Fibroblast of skin of scalp (primary cell): ENCODE measurements at places on chromosomes 2 and 18.

- no peak for DNase-seq
These were observed 55.1 kb upstream of the LDAH start for GRCh38 chr2:20877960-20878359.

- DNase-seq = no peak
These were observed 168.4 kb downstream of the SOCS6 start for GRCh38 chr18:70457223-70457622.

GRCh38 chr2:16654833-16655444 lies 10.7 kb downstream of the CYRIA start:
- DNase-seq = no peak

DNA sequence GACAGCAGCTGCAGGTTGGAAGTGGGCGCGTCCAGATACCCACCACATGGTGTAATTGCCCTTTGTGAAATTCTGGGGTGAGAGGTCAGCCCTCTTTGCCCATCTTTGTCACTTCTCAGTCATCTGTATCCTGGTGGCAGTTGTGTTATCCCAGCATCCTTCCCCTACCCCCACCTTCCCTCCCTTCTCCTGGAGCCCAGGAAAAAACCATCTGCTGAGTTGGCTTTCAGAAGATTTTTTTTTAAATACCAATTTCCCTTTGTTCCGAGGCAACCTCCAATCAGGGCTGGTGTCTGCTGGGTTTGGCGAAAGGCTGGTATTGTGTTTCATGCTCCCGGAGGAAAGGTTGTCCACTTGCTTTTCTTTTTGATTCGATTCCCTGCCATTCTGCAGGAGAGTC lies 35.2 kb downstream of the SETBP1 start:
- DNase-seq = no peak

DNA sequence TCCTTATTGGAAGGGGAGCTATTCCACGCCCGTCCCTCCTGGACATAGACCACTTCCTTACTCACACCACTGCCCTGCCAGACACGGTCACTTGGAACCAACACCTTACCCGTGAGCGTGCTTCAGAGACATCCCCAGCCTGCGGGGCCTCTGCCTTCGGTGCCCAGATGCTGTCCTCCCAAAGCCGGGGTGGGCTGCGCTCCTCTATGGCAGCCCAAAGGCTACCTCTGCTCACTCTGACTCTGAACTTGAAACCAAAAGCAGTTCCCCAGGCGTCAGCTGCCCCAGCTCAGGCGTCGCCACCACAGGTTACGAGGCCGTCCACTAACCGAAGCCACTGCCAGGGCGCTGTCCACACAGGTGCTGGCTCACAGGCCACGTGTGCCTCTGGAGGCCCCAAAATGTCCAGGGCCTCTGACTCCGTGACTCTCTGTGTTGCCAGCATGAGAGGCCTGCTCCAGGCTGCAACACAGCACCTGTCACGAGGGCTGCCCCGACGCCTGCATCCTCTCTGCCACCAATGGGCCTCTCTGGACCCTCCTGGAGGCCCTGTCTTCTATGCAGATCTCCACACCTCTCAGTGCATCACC lies 23.8 kb downstream of the HDAC4 start:
- no peak for DNase-seq

DNA sequence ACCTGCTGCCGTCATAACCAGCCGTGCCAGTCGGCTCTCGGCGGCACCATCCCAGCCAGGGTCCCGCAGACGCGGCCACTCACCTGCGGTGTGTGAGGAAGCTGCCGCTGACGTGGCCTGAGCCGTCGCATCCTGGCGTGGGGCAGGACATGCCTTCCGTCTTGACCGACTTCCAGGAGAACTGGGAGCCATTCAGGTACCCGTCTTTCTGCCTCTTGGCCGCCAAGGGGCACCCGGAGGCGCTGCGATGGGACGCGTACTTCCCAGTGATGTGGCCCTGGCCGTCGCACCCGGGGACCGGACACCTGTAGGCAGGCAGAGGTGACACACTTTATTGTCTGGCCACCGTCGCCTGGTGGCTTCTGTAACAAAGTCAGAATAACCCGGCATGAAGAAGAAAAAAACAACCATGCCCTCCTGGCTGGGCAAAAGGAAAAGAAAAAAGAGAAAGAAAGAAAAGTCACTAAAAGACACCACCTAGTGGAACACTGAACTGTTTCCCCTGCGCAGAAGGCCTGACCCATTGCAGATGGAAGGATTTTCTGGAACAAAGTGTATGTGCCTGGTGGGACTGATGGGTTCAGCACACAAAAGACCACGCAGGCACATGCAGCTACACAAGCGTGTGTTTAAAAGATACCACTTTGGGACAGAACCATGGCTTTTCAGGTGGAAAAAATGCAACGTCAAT lies 94.9 kb upstream of the PXDN start:
- no peak for DNase-seq

DNA sequence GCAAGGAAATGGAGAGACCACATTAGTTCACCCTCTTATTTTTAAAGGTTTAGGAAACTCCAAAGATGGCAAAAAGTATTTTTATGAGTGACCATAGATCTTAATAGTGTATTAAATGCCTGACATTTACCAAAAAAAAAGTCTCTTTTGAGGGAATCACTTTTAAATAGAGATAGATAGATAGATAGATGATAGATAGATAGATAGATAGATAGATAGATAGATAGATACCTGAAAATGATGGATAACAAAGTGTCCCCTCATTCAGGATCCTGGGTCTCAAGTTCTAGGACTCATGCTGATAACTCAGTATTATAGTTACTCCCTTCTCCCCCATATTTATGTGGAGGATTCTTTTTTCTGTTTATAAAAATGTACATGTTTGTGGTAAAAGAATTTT lies 52.8 kb downstream of the FARP2 start:
- DNase-seq = no peak

DNA sequence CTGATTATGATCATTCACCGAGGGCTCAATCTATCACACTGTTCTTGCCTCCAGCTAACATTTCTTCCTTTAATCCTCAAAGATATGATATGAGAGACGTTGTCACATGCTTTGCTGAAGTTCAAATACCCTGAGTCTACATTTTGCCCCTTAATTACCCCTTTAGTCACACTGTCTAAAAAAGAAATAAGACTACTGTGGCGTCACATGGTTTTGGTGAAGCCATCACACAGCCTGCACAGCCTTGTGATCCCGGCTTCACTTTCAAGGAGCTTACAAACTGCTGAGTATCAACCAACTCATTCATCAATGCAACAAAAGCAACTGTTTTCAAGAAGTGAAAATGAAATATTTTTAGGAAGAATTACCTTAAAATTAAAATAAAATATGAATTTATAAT lies 31.9 kb upstream of the SOCS6 start:
- no peak for DNase-seq
